ENCODE measurements at places on chromosomes 16 and 17. TPM values are rescaled to one million over a fixed set of nuclear protein-coding genes. Genes with fewer than 3 reads are reported as not detected.

Gene DNAJC7
- 74.8 TPM for total RNA-seq

Gene BRICD5
- 2.1 TPM for total RNA-seq

Gene ZNF750
- 0.10 TPM for total RNA-seq

Gene ARHGDIG
- total RNA-seq, result 0.57 TPM
